ENCODE measurements at places on chromosomes 13 and 19.

DNA sequence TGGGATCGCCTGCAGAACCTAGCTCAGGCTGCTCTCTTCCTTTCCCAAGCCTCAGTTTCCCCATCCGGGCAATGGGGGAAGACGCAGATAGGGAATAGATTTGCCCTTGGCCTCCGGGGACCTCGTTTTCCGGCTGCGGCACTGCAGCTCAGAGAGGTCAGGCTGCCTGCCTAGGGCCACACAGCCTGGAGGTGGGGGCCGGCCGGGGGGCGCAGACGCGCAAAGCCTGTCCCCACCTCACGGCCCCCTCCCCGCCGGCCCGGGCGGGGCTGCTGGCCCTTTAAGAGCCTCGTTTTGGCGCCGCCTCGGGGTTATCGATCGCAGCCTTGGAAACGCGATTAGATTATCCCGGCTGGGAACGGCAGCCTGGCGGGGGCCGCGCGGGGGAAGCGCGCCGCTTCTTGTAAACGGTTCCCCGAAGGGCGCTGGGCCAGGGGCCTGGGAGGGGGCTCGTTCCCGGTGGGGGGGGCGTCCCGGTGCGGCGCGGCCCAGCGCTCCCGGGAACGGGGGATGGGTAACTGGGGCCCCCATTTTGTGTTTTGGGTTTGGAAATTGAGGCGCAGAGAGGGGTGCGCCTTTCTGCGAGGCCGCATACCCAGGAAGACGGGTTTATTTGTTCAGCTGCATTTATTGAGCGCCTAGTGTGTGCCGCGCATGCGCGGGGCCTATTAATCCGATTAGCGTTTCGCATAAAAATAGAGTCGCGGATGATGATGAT lies 23.4 kb upstream of the TCF3 start:
- no peak for DNase-seq

DNA sequence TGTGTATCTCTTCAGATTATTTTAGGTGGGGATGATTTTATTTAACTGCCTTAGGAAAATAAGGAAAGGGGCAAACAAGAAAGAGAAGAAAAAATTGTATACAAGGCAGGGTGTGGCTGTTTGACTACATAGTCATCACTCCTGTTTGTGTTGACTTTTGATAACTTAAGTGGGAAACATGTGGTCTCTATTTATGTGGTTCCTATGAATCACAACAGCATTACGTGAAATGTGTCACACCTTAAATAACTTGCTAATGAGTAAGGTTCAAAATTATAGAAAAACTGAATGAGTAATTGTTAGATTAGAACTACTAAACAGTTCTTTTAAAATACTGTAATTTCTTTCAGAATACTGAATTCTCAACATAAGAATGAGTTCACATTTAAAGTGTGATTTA lies 69.3 kb downstream of the LMO7 start:
- peak; percentile 77 for DNase-seq

DNA sequence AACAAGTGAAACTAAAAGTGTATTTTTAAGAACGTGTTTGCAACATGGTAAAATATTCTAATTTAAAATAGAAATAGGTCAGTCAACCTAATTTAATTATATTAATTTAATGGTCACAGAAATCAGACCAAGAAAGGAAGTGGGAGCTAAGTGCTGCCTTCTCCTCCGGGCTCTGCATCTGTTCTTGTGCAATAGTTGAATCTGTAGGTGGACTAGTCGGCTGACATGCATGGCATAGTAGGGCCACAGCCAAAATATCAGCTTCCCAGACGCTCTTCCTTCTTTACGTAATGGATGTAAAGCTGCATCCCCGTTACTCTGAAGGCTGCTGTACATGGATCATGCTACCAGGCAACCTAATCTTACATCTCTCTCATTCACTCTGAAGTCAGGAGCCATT lies 47.3 kb downstream of the COL4A1 start:
- peak; percentile 38 for DNase-seq

- no peak for DNase-seq
These were observed 7.5 kb upstream of the EMC10 start for GRCh38 chr19:50468818-50469217.

- DNase-seq: peak; percentile 76
These were observed at the start of gene BRSK1 for GRCh38 chr19:55283548-55284377. Gene BRSK1, plus strand, starts transcription at chr19:55283997. Its CDS starts 446 bp downstream, at chr19:55284443.

DNA sequence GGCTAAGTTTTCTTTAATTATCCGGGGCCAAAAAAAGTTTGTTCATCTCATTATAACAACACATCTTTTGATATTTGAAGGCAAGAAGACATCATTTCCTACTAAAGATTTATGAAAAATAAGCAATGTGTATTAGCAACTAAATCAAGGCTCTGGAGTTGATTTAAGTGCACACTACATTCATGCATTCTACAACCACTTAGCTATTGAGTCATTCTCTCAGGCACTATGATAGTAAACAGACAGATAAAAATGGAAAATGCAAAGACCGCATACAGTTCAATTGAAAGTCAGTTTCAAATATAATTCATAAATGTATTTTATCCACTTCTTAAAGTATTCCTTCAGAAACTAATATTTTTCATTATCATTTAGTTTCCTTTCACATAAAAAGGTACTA lies 1395.2 kb downstream of the PCDH9 start:
- DNase-seq: no peak

DNA sequence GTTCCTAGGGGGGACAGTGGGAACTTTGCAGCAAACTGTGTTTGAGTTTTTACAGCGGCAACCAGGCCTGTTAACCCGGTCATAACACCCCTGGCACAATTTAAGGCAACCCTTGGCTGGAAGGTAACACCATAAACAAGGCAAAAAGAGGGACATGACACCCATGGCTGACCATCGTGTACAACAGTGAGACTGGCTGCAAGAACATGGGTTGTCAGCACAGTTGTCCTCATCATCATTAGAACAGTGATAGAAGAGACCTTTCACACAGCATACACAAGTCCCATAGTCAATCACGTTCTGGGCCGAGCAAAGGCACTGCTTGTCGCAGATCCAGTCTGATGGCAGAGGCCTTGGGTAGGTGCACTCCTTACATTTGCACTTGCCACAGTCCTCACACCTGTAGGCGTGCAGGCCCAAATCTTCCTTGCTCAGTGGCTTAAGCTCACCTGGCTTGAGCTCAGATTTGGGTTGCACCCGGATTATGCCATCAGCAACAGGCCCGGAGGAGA lies 4.1 kb downstream of the SPRY2 start:
- DNase-seq: peak; percentile 8

GRCh38 chr19:16338470-16339360 lies 14.1 kb downstream of the KLF2 start:
- DNase-seq: peak; percentile 99

- DNase-seq: peak; percentile 31
These were observed 17.9 kb upstream of the RFC3 start for GRCh38 chr13:33799950-33800592.

DNA sequence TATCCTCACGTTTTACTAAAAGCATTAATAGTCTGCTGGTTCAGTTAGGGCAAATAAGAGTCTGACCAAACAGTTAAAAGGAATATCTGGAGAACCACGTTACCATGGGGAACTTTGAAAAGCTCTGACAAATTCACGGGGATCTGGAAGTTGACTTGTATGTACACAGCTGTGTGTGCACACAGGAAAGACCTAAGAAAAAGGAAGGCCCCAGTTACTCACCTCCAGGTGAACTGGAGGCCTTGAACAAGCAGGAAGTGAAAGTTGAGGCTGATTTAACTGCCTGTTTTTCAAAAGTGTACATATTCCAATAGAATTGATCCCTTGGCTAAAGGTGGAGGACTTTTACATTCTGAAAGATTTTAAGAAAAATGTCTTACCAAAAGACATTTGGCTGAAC lies 1891.6 kb upstream of the PCDH20 start:
- no peak for DNase-seq

DNA sequence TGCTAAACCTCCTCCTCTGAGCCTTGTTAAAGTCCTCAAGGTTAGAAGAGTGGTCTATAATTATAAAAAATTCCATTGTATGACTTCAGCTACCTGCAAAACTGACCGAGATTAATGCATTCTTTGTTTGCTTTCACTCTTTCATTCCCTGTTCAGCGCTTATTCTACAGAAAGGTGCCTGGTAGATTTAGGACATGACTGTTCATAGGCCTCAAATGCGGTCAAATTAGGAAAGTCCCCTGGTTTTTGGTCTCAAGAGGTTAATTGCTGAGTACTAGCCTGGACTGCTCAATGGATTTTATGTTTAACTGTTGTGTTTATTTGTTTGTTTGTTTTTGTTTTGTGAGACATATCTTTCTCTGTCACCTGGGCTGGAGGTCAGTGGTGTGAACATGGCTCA lies 35.4 kb downstream of the KL start:
- no peak for DNase-seq

GRCh38 chr19:31160336-31160926 lies 188.8 kb downstream of the TSHZ3 start:
- no peak for DNase-seq

DNA sequence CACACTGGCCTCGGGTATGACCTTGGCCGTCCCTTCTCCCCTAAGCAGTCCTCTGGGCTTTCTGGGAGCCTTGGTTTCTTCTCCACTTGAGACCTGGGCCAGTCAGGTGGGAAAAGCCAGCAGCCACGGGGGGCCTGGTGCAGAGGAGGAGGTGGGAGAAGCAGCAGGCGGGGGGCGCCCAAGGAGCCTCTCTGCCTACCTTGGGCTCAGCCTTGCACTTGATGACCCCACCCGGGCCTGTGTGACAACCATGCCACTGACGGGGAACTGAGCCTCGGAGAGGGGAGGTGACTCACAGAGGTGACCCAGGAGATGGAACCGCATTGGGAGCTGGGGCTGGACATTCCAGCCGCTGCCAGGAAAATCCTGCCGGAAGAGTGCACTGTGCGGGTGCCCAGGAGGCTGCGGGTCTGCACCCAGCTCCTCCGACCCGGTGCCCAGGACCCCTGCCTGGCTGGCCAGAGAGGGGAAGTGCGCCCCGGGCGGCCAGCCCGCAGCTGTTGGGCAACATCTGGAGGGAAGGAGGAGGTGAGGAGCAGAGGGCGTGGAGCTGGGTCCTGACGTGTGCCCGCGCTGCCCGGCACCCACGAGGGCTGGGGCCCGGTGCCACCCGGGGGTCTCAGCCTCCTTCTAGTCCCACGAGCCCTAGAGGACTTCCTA lies 23.4 kb upstream of the SLC7A10 start:
- peak; percentile 21 for DNase-seq

- DNase-seq: no peak
These were observed 4.2 kb downstream of the MPND start for GRCh38 chr19:4347521-4347920.

GRCh38 chr13:111448504-111448903 lies 128.1 kb downstream of the TEX29 start:
- no peak for DNase-seq

DNA sequence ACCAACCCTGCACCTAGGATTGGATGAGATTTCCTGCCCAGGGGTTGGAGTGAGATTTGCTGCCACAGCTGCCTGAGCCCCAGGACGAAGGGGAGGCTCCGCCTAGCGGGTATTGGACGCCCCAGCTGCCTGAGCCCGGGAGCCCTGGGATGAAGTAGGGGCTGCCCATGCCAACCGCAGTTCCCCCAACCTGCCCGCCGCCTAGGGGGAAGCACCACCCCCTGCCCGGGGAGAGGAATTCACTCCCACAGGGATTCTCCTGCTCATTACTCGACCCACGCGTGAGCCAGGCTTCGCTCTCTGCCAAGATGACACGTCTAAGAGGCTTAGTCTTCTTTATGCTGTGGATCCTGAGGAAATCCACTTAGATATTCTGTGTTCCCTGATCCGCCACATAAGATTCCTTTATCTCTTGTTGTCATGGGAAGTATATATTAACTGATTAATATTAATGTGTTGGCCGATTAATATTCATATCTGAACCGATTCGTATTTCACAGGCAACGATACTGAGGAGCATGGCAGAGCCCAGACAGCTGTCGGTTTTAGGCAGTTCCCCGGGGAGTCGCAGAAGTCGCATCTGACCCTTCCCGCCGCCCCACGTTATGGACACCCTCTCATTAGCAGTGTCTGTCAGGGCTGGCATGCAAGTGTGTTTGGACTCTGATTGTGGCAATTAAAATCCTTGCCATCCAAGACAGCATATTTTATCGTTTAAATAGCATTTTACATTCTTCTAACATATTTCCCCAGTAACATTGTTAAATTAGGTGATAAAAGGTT lies 44.5 kb upstream of the KCTD15 start:
- no peak for DNase-seq

DNA sequence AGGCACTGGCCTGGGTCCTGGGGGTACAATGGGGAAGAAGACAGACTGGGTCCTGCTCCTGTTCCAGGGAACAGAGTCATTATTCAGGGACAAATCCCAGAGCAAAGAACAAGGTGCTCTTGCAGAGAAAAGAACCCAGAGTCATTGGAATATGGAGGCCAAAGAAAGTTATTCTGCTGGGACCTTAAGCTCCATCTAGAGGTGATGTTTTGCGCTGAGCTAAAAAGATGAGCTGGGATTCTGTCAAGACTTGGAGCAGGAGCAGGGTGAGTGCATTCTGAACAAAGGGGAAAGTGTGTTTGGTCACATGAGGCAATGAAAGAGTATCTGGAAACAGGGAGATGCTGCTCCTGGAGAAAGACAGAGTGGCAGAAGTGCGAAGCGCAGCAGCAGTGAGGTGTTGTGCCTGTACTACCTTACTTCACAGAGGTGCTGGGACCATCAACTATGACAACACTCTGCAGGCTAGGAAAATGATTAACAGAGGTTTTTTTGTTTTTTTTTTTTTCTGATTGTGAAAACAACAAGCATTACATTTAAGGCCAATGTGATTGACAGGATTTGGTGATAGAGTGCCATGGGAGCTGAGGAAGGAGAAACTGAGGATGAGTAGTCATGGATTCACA lies 95.3 kb upstream of the TNFSF11 start:
- no peak for DNase-seq

DNA sequence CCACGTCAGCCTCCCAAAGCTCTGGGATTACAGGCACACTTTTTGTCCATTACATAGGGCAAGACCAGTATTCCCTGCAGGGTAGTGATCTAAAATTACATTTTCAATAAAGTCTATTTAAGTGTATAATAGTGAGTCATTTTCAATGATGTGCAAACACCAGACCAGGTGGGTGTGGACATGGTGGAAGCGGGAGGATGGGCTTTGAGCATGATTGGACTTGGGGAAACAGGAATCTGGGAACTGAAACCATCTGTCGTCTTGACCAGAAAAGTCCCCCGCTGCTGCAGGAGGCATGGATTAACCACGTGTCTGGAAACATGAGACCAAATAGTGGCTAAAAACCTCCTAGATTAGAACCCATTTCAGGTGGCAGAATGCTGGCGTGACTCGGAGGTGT lies 4.9 kb downstream of the FXYD3 start:
- DNase-seq: no peak

DNA sequence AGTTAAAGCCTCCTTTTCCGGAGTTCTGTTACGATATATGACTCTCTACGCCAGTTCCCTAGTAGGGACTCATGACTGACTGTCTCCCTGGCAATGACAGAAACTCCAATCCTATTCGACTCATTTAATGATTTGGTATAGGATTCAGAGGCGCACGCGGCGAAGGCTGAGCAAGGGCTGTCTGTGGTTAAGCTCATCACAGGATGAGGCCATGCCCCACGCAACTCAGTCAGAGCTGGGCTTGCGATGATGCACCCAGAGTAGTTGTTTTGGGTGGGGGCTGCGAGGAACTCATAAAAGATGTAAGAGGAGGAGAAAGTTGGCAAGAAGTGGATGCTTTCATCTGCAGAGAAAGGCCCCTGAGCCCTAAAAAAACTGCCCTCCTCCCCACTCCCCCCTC lies 468 bp upstream of the SERTM1 start:
- DNase-seq: no peak

- no peak for DNase-seq
These were observed 16.2 kb downstream of the LACC1 start for GRCh38 chr13:43895940-43896339.

GRCh38 chr13:44394658-44395057 lies 21.0 kb downstream of the SERP2 start:
- no peak for DNase-seq

All from EL (cell line).